ENCODE measurements at places on chromosomes 6 and 20. TPM values are rescaled to one million over a fixed set of nuclear protein-coding genes. Genes with fewer than 3 reads are reported as not detected.

XKR7 gene
- not detected for polyA plus RNA-seq

HLA-DMA gene
- polyA plus RNA-seq: 11.8 TPM

GRCh38 chr20:23132293-23132929 lies 46.3 kb upstream of the CD93 start:
- DNase-seq: no peak

L3MBTL1 gene
- 1.2 TPM for polyA plus RNA-seq

GRCh38 chr6:143673669-143674068 lies 4.1 kb upstream of the PHACTR2 start:
- DNase-seq: no peak

ANKRD60 gene
- not detected for polyA plus RNA-seq

DNA sequence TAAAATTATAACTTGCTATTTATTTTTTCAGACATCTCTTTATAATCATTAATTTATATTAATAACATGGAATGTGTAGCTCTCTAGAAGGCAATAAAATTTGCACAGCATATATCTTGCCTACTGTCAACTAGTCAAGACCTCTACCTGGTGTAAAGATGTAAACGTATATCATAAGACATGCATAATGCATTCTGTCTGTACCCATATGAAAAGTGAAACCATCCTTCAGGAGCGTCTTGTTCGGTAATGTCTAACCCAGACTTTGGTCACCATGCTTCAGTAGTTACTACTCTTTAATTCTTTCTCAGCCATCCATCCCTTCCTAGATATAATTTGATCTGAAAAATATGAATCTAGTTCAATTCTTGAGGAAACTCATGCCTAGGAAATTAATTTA lies 21.0 kb downstream of the CEP43 start:
- no peak for DNase-seq

GRCh38 chr6:42113936-42114636 lies 28.3 kb downstream of the C6orf132 start:
- DNase-seq: no peak

- no peak for DNase-seq
Observed at GRCh38 chr6:26296857-26297648, 67.9 kb upstream of the BTN3A2 start.

- no peak for DNase-seq
Observed at GRCh38 chr20:43831481-43832065, 83.1 kb upstream of the TOX2 start.

GRCh38 chr20:49646126-49646525 lies 67.6 kb downstream of the B4GALT5 start:
- no peak for DNase-seq

DNA sequence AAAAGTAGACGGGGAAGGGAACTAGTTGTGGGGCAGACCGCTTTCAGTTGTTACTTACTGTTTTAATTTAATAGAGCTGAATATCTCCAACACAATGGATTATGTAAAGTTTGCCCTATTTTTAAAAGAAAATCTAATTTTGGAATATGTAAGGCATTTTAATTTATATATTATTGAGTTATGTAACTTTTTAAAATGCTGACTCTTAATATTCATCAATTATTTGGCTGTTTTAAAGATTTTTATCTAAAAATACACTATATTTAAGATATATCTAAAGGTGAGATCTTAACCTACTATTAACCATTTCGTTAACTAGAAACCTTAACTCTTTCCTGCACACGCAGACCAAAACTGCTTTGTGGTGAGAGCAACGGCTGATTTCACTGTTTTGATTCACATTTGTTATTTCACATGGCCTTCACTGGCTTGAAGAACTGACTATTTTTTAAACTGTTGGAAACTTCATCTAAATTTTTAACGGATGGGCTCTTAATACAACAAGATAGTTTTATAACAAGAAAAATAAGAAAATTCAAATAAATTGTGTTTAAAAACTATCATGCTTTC lies 87.9 kb downstream of the HUS1B start:
- no peak for DNase-seq

DNA sequence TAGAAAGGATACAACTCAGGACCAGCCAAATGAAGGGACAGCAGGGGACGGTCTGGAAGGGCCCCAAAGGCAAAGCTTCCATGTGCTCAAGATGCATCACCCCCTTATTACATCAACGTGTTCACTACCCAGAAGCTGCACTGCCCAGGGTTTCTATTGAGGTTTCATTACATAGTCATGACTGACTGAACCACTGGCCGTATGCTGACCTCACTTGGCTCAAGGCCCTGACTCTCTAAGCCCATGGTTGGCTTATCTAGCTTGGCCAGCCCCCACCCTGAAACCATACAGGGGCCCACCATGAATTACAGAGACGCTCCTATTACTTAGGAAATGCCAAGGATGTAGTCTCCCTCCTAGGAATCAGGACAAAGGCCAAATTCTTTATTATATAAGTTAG lies 179.4 kb downstream of the FOXC1 start:
- DNase-seq: no peak

CNKSR3 gene
- polyA plus RNA-seq: 4.2 TPM

GRCh38 chr6:119124079-119124824 lies 45.8 kb upstream of the FAM184A start:
- no peak for DNase-seq

PLCG1 gene
- polyA plus RNA-seq: 38.8 TPM

CGA gene
- not detected for polyA plus RNA-seq

SHLD1 gene
- 4.0 TPM for polyA plus RNA-seq

LPA gene
- polyA plus RNA-seq: not detected

HAO1 gene
- not detected for polyA plus RNA-seq

GRCh38 chr6:57301757-57302156 lies 15.7 kb upstream of the PRIM2 start:
- DNase-seq: no peak

GRCh38 chr6:18280084-18280483 lies 15.8 kb upstream of the DEK start:
- DNase-seq: no peak

DNA sequence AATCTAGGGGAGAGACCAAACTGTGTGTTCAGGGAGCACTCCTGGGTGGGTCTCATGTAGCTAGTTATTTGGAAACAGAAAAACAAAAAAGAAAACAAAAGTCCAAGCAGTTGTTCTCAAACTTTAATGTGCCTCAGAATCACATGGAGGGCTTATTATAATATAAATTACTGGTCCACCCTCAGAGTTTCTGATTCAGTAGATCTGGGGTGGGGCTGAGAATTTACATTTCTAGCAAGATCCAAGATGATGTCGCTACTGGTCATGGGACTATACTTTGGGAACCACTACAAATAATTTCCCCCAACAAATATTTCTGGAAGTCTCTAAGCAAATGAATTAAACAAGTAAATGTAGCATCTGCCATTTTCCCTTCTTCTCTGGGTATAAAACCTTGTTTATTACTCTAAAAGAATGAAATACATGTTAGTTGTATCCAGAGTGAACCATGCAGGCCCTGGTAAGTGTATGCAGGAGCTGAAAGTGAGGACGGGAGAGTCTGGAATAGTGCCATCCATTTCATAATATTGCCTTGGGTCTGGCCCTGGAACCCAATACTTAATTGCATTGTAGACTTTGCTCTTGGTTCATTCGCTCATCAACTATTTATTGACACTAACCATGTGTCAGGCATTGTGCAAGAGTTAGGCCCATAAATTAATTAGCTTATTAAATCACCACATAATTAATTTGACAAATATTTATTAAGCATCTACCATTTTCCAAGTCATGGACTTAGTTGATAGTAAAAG lies 490.8 kb downstream of the EPM2A start:
- DNase-seq: no peak

DNA sequence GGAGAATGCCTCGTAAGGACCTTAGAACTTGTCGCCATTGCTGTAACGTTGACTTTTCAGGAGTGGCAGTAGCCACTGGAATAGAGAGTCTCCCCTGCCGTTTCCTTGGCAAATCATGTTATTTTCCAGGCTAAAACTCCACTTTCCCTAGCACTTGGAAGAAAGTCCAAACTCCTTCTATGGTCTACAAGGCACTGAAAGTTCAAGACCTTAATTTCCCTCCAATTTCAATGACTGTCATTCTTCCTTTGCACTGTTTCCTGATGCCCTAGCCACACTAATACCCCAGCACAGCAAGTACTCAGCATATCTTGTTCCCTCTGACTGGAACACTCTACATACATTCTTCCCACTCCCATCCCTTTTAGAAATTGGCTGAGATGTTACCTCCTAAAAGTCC lies 1.8 kb upstream of the TBPL1 start:
- no peak for DNase-seq

GMPR gene
- polyA plus RNA-seq: 161 TPM
